ENCODE measurements at places on chromosomes 6 and 20.

- no peak for DNase-seq
Measured at GRCh38 chr20:25025091-25025861, 32.7 kb downstream of the ACSS1 start.

GRCh38 chr6:44333273-44333919 lies 9.1 kb upstream of the SPATS1 start:
- no peak for DNase-seq

- no peak for DNase-seq
Measured at GRCh38 chr6:29447670-29448069, 8.6 kb downstream of the OR10C1 start.

DNA sequence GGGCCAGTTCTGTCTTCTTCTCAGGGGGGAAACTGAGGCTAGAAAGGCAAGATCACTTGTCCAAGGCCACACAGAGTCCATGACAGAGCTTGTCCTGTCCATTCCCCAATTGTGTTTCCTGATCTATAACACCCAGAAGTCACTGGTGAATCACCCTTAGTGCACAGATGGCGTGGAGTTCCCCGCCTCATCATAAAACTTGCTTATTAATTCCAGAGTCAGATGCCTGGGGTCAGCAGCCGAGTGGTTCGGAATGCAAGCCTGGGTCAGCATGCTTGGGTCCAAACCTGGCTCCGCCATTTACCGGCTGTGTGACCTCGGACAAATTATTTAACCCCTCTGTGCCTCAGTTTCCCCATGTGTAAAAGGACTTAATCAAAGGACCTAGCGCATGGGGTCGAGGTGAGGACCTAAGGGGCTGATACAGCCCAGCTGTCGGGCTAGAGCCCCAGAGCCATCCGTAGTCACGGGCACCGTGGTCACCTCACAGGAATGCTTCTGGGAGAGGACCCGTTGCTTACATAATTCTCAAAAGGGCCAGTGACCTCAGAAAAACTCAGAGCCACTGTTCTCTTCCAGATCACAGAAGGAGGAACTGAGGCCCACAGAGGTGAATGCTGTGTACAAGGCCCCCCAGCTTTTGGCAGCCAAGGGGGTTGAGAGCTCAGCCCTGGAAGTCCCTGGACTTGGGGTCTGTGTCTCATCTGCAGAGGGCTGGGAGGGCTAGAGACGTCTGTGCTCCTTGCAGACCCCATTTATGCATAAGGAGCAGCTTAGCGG lies 1.4 kb upstream of the ZBP1 start:
- no peak for DNase-seq

DNA sequence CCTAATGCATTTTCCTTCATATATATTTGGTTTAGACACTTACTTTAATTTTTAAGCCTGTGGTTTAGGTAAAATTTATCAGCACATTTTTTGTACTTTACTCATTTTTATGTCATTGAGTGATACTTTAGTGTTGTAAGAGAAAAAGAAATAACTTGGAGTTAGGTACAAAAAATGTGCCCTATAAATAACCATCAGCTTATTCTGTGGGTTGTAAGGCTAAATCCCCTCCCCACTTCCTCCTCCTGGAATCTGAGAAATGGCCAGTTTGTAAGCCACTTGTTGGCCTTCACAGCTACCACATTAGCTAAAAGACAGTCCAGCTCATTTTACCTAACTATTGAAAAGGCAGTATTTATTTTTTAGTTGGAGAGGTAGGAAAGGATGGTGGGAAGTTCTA lies 576.3 kb downstream of the PKHD1 start:
- DNase-seq = no peak

DNA sequence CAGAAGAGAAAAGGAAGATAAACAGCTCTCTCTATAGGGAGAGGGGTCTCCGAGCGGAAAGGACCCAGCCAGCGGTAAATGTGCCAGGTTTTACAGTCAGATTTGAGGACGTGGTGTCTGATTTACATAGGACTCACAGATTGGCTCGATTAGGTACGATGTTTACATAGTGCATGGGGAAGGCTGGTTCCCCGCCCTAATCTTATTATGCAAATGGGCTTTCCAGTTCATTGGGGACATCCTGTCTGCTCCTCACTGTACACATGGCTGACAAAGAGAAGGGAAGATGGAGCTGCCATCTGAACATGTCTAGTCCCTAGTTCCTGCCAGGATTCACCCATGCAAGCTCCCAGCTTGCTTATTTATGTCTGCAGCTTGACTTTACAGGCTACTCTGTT lies 119.9 kb downstream of the RNF144B start:
- no peak for DNase-seq

DNA sequence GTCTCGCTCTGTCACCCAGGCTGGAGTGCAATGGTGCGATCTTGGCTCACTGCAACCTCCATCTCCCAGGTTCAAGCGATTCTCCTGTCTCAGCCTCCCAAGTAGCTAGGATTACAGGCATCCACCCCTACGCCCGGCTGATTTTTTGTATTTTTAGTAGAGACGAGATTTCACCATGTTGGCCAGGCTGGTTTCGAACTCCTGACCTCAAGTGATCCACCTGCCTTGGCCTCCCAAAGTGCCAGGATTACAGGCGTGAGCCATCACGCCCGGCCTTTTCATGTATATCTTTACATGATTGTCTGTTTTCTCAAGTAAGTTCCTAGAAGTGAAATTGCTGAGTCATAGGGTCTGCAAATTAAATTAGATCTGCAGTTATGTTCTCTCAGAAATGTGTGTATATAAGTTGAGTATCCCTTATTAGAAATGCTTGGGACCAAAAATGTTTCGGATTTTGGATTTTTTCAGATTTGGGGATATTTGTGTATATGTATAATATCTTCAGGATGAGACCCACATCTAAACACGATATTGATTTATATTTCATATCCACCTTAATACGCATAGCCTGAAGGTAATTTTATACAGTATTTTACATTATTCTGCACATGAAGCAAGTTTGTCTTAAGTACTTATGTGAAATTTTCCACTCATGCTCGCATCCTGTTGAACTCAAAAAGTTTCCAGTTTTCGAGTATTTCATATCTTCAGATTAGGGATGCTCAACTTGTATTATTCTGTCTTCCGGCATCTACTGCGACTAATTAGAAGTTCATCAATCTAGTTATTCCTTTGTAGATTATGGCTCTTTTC lies 40.4 kb downstream of the TAB2 start:
- no peak for DNase-seq

DNA sequence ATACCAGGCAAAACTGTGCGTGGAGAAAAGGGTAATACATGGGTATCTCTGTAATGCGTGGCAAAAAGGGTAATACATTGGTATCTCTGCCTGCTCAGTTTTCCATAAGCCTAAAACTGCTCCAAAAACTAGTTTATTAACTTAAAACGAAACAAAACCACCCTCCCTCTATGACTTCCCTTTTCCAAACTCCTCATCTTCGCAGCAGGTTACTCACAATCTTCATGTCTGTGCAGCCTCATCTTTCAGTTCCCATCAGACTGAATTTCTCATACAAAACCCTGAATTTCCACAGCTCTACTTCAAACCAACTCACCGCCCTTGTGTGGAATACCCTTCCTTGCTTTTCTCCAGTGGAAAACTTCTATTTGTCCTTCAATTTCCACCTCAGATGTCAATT lies 199.4 kb downstream of the PHACTR1 start:
- no peak for DNase-seq

DNA sequence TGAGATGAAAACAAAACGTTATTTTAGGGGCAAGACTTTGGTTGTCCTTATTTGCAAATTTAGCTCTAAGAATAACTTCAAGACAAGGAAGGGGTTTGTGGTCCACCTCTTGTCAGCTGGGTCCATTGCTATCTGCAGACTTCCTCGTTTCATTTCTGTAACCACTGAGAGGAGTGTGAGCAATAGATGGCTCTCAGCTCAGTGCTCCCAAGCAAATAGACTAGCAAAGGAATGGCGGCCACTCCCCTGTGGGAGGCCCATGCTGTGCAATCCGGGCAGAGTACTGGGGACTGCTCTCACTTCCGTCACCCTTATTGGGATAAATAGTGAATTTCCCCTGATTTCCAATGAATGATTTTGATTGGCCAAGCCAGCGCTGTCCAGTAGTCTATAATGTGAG lies 176.6 kb downstream of the ZDHHC14 start:
- DNase-seq = no peak

DNA sequence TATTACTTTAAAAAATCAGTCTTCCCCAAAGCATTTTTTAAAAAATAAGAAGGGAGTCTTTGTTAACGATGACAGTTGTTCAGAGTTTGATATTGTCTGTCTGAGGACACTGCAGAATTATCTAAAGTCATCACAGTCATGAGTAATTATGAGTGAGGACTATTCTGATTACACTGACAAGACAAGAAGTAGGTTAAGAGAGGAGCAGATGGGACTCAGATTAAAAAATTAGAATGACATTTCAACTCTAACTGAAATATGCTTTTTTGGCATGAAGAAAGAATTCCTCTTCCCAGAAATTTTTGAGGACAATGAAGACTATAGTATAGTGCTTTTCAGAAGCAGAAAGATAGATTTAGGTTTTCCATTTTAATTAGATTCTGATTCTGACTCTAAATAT lies 456.5 kb downstream of the EPHA7 start:
- DNase-seq = no peak

DNA sequence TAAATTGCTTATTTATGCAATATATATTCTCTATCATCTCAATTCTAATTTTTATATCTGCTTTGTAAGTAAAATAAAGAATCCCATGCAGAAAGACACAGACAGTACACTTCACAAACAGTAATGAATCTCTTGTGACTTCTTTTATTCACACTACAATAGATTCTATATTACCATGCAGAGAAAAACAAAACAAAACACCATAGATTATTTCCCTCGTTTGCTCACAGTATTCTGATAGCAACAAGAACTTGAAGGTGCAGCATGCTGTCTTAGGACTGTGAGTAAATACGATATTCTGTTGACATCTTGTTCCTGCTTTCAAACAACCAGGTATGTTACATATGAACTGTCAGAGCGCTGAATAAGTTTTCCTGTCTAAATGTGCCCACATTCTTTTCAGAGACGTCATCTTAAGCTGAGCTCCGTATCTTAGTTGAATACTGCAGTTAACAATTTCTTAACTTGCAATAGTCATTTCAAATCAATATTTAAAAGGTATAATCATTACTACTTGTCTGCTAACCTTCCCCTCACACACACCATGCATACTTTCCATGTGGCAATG lies 140.1 kb downstream of the BTBD9 start:
- no peak for DNase-seq

- DNase-seq = no peak
Measured at GRCh38 chr6:38173909-38174308, 354.4 kb downstream of the ZFAND3 start.

- DNase-seq = no peak
Measured at GRCh38 chr20:23123886-23124285, 37.8 kb upstream of the CD93 start.

DNA sequence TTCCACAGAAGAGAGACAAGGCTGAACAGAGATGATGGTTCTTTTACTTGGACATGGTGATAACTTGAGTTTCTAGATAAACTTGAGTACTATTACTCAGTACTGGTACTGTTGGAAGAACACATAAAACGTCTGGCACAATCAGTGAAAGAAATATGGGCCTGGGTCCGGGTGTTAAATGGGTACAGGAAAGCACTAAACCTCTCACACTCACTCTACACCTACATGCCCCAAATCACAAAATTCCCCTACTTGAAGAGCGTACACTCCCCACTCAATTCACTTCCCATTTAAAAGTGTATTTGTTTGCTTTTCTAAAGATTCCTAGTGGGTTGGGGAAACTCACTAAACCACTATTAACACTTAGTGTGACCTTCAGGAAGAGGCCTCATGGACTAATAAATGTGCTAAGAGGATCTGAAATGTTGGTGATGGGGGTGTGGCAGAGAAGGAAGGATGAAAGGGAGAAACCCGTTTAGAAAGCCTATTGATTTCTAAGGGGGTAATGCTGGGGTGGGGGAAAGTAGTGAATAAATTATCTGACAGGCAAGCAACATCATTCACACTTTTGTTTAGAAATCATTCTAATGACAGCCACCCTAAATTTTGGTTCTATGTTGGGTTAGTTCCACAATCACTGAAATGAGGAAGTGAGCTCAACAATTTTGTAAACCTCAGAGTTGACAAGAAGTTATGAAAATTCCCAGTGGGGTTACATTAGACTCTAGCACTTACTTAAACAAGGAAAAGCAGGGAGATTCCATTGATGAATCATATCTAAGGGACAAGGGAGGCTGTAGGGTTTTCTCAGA lies 222.6 kb upstream of the MARCKS start:
- DNase-seq = no peak

- DNase-seq = no peak
Measured at GRCh38 chr20:47780720-47781389, 4.4 kb downstream of the SULF2 start.

GRCh38 chr6:11727346-11727997 lies 51.1 kb downstream of the ADTRP start:
- no peak for DNase-seq

DNA sequence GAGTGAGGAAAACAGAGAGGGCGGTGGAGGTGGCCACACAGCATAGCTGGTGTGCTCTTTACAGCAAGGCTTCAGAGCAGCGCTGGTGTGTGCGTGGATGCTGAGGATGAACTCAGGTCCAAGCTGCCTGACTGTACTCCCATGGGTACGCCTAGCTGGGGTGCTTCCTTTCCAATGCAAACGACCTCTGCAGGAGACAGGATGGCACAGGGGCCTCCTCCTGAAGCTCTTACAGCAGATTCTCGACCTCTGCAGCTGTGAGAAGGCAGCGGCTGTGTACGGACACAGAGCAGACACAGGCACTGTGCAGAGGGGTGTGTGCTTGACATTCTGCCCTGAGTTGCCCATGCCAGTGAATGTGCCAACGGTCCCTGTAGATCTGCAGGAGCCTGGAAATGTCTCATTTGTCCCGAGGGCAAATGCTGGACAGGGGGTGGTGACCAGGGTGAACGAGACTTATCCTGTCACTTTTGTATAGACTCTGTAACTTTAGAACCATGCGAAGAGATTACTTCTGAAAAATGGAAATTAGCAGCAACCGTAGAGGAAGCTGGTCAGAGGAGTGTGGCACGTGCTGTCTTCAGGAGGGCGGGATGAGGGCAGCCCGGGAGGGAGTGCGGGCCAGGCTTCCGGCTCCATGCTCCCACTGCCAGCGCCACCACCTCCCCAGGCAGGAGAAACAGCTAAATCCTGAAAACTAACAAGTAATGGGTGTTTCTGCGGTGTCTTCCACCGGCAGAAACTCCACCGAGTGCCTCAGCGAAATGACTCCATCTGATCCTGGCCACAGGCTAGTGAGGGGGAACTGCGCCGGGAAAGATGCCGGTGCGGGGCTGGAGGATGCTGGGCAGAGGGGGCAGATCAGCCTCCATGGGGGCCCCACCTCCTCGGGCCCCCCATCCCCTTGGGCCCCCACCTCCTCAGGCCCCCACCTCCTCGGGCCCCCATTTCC lies 120.9 kb upstream of the RPS6KA2 start:
- DNase-seq = no peak

DNA sequence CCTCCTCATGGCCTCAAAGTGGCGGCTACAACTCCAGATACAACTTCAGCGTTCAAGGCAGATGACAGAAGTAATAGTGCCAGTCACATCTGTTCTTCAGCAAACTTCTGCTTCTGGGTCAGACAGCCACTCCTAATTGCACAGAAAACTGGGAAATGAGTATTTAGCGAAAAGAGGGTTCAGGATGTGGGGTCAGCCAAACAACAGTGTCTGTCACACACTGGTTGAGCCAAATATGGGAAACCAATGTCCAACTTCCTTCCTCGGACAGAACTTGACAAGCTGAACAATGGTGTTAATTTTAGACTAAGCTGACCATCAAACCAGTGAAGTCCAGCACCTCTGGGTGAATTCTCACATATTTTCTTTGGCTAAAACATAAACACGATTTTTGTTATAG lies 22.1 kb downstream of the NUDT3 start:
- no peak for DNase-seq

GRCh38 chr6:32239462-32239861 lies 15.6 kb upstream of the NOTCH4 start:
- no peak for DNase-seq

- DNase-seq = no peak
Measured at GRCh38 chr20:16479666-16480065, 93.6 kb downstream of the KIF16B start.

Measured in head of caudate nucleus (tissue), 42 donors.